ENCODE measurements at places on chromosomes 2 and 18.

- DNase-seq: no peak
These were observed 86.5 kb downstream of the HAUS1 start for GRCh38 chr18:46190667-46191066.

DNA sequence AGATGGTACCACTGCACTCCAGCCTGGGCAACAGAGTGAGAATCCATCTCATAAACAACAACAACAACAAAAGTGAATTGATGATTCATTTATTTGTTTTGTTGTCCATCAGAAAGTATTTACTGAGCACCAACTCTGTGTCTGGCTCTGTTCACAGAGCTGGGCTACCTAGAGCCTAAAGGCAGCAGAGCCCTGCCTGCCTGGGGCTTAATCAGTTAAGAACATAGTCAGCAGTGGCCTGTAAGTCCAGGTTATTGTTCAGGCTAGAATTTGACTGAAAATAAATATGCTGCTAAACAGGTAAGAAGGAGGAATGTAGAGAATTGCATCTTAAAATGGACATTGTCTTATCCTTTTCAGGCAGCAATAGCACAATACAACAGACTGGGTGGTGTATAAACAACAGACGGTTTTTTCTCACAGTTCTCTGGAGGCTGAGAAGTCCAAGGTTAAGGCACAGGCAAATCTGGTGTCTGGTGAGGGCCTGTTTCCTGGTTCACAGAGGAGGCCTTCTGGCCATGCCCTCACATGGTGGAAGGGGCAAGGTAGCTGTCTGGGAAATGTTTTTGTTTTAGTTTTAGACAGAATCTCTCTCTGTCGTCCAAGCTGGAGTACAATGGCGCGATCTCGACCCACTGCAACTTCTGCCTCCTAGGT lies 22.2 kb upstream of the ARL4C start:
- no peak for DNase-seq

DNA sequence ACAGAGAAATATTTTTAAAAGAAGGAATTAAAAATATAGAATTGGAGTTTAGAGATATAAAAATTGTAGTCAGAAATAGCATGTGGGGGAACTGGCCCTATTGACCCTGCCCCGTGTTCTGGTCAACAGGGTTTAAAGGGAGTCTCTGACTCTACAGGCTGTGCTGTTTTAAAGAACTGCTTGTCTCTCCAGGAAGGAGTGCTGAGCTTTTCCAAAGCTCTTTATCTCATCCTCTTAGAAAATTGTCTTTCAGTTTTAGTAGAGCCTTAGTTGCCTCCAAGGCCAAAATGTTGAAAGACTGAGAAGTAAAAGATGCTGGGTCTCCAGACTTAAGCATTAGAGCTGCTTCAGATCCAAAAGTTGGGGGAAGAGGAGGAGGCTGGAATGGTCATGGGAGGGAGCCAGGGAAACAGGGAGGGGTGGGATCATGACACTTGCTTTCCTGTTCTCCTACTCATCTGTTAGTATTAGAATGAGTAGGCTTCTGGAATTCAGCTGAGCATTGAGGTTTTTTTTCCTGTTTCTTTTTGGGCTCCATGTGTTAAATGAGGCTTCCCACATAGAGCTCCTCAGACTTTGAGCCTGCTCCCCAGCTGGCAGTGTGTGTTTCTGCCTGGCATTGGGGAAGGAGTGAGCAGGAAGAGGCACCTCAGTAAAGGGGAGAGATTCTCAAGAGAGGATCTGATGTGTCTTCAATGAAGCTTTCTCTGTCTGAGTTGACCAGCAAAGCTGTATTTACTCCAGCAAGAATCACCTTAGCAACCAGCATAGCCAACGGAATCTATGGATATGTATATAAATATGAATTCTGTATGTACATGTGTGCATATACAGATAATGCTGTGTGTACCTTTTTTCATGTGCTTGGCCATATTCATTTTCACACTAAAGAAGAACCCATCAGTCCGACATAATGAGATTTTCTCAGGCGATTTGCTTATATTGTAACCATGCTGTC lies 186.8 kb upstream of the FBXO11 start:
- no peak for DNase-seq

- DNase-seq: no peak
These were observed 47.1 kb downstream of the FOSL2 start for GRCh38 chr2:28439763-28440162.

GRCh38 chr2:191811807-191812602 lies 34.9 kb downstream of the CAVIN2 start:
- no peak for DNase-seq

DNA sequence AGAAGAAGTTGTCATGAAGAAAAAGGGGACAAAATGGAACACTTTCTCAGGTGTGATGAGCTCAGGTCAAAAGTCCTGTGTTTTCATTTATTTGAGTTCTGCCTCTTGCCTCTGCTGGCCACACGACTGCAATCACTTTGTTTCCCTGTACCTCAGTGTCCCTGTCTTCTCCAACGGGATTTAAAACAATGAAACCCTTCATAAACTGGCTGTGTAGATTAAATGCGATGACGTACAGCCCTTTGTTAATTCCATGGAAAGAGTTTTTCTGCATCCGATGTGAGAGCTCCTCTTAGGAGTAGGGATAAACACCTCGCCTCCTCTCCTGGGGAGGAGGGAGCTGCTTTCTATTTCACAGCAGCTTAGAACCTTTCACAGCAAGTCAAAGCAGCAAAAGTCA lies 51.5 kb upstream of the CNGA3 start:
- no peak for DNase-seq

DNA sequence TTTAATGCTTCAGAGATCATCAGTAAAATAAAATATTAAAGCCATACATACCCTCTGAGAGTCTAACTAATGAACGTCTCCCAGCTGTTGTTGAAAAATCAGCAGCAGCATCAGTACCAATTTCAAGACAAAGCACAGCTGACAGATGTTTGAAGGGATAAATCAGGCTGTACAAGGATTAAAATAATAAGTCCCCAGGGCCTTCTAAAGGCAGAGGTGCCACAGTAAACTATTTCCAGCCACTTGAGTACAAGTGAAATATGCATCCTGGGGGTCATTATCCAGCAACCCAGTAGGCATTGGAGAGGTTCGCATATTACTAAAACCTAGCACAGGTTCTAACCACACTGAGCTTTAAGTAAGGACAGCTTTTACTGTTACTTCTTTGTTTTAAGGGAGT lies 76.9 kb downstream of the NXPH2 start:
- DNase-seq: no peak

DNA sequence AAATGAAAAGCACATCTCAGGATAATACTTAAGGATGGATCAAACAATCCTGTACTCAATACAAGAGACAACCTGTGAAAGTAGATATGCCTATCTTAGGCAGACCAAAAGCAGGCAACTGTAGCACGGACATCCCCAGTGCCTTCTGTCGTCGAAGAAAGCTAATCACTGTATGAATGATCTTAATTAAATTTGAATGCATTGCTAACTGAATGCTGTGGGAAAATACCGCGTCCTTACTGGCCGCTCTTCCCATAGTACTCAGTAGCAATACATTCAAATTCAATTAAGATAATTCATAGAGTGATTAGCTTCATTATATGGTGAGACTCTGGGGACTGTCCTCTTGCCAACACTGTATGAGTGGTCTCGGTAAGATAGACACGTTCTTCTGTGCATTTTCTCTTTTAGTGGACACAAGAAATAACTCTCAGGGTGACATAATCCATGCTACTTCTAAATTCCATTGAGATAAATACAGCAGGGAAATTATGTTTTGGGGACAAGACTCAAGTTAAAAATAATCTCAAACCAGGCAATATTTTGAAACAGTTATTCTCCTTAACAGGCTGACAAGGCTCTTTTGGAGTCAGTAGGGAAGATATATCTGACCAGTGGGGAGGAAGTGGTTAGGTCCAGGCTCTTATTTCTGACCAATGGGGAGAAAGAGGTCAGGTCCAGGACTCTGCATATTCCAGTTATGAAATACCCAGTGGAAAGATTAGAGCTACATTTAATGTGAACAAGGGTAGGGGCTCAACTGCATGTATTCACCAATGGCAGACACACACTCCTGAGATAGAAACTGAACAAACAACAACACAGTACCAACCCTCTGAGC lies 97.3 kb downstream of the DOCK10 start:
- DNase-seq: no peak

DNA sequence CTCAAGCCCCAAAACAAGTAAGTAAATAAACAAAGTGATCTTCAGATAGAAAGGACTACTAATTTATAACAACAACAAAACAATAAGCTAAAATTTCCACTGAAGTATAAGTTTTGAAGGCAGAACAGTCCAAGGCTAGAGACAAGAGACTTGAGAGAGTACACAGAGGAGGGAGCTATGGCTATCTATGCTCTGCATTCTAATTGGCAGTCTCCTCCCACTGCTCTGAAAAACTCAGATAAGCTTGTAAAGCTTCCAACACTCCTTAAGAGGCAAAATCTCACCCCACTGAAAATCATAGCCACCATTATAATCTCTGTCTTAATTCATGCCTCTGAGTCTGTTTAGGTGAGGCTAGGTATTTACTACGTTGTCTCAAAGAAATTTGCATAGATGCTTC lies 714.6 kb upstream of the LRATD1 start:
- no peak for DNase-seq

GRCh38 chr2:163736433-163737189 lies 803 bp upstream of the FIGN start:
- no peak for DNase-seq

GRCh38 chr18:8776013-8776943 lies 70.9 kb downstream of the MTCL1 start:
- no peak for DNase-seq

GRCh38 chr2:12556762-12557161 lies 160.0 kb upstream of the TRIB2 start:
- no peak for DNase-seq

Data from NCI-H2029 treated with DMSO at 0.1 percent for 48 hours (cell line).